ENCODE measurements at places on chromosomes 16 and 17. TPM values are rescaled to one million over a fixed set of nuclear protein-coding genes. Genes with fewer than 3 reads are reported as not detected.

The CTRB1 gene
- total RNA-seq: not detected

The DLX4 gene
- 0.14 TPM for total RNA-seq

The RASD1 gene
- total RNA-seq: 0.42 TPM

The KCNG4 gene
- total RNA-seq: not detected

The TBC1D3D gene
- total RNA-seq: not detected

The ALOX15 gene
- not detected for total RNA-seq

The GIT1 gene
- total RNA-seq: 43.2 TPM
